ENCODE measurements at places on chromosomes 4 and X.

DNA sequence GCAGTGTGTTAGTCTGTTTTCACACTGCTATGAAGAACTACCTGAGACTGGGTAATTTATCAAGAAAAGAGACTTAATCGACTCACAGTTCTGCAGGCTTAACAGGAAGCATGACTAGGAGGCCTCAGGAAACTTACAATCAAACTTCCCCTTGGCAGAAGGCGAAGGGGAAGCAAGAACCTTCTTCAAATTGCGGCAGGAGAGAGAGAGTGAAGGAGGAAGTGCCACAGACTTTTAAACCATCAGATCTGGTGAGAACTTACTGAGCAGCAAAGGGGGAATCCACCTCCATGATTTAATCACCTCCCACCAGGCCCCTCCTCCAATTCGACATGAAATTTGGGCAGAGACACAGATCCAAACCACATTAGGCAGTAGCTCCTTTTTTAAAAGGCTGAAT is 59.2 kb upstream of the LEF1 start:
- DNase-seq = no peak

- DNase-seq = no peak
These were observed 21.0 kb upstream of the EFNB1 start for GRCh38 chrX:68807818-68808217.

- no peak for DNase-seq
These were observed at the start of gene CCNG2 for GRCh38 chr4:77156912-77157858. Gene CCNG2 (plus strand): TSS chr4:77157207. CDS start chr4:77158533, 1,326 bp downstream.

- DNase-seq = no peak
These were observed 6.5 kb upstream of the RBBP7 start for GRCh38 chrX:16876696-16877095.

DNA sequence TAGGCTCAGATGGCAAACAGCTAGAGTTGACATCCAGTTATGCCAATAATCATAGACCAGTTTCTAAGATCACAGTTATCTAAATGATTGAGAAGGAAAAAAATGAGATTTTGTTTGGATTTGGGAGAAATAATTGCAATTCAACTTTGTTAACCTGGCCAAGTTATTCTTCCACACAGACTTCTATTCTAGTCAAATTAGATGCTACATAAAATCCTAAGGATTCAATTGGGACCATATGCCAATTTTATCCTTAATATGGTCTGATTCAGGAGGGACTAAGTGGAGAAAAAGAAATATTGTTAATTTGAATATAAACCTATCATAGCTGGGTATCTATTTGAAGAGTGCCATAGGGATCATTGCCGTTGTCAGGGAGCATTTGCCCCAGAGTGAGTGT is 178.3 kb upstream of the SLC7A11 start:
- no peak for DNase-seq

DNA sequence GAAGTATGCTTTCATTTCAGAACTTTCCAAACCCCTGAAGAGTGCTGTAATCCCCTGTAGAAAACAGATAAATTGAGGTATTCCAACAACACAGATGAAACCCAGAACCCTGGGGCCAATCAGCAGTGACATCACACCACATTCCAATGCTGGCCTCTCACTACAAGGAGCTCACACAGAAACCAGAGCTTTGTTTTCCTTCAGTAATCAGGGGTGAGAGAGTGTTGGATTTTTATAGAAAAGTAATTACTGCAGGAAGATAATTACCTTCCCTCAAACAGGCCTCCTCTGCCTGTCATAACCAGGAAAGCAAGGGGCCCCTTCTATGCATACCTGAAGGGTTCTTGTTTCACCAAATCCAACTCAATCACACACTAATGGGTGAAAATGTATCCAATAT is 246.2 kb downstream of the SCFD2 start:
- DNase-seq = no peak

DNA sequence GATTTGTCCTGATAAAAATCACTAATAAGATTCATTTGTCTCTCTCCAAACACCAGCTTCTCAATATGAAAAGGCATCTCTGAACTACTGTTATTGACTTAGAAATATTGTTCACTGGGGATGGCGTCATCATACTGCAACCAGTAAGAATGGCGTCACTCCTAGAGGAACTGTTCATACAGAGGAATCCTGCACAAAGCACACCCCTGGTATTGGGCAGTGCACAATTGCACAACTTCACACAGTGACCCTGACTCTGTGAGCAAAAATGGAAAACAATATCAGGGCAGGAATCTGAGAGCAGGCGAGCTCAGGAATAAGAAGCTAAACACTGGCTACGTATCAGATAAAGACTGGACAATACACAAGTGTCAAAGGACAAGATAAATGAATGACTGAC is 66.7 kb upstream of the PNPLA4 start:
- DNase-seq = no peak

- no peak for DNase-seq
These were observed 268.2 kb upstream of the TEX13A start for GRCh38 chrX:105488716-105489115.

DNA sequence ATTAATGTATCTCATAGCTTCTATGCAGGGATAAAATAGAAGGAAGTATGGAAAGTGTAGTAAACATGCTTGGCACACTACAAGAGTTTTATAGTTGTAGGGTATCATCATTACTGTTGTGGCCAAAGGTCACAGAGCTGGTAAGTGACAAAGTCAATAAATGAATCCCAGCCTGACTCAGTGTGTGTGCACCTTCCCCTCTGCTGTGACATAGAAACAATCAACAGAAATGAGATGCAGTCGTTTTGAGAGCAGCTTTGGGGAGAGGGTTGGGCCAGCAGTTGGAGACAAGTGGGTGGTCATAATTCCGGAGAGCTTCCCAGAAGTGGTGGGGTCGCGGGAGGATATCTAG is 82.4 kb upstream of the RBPJ start:
- DNase-seq = no peak

- DNase-seq = peak; percentile 2
These were observed 145.4 kb upstream of the RXFP1 start for GRCh38 chr4:158376106-158376840.

DNA sequence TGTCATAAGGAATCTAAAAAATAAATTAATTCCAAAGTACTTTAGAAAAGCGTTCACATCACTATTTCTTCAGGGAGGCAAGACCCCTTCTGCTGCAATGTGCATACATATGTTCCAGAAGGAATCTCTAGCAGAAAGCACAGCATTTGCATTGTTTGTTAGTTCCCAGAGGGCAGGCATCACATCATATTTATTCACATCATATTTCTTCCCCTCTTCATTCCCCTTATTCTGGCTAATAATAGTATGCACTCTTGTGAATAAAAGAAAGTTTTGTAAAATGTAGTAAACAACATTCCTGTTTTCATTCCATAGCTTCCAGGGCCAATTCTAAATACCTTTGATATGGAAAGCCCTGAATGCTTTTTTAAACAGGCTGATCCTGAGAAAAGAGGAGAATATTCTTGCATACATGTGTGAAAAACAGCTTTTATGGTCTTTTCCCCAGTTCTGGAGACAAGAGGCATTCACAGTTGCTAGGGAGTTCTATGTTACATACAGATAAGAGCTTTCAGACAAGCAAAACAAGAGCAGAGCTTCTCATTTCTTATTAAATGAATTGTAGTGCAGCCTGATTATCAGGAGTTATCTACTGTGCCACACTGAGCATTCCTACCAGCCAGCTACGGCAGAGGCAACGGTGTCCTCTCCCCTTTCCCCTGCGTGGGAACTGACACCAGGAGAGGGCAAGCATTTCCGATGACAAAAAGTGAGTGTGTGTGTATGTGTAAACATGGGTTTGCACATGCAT is 15.2 kb downstream of the GATB start:
- DNase-seq = no peak

DNA sequence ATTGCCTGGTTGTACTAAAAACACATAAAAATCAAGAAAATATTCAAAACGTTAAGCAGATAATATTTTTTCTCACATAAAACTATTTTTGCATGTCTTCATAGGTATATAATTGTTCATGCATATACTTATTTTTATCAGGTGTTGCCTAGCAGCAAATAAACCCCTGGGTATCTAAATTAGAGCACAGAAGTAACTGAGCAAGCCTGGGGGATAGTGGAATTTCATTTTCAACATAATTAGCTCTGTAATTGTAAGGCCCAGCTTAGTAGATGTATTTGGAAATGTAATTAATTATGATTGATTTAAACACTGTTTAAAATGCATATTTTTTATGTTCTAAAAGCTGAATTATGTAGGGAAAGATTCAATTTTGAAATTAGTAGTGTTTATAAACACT is 82.9 kb downstream of the ANKRD50 start:
- no peak for DNase-seq

DNA sequence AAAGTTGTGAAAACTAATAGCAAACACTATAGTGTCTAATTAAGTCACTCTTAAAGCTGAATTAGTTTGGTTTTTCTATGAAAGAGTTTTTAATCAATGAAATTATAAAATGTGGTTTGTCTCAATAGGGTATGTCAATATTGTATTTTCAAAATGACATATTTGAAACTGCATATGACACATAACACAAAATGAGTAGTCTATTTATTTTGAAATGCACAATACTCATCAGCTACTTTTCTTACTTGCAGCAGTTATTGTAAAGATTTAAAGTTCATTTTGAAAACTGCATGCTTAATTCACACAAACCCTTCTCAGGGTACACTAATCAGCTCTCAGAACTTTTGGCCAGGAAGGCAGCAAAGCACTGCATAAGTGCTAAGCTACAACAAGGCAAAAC is 21.2 kb downstream of the CLGN start:
- DNase-seq = no peak

DNA sequence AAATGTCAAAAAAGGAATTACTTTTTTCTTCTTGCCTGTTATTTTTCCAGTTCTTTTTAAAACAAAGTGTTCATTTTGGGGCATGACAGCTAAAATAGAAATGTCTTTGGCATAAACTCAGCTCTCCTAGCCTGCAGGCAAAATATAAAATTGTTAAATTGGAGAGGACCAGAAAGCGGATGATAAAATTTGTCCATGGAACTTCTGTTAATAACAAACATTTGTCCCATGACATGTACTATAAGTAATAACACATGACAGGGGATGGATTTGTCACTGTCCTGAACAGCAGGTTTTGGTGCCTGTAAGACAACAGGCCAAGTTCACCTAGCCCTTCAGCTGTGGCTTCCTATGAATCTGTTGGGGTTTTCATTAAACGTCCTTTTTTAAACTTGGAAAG is 184.0 kb upstream of the TTC29 start:
- DNase-seq = no peak

GRCh38 chrX:16814597-16814996 is 28.3 kb downstream of the TXLNG start:
- DNase-seq = no peak

GRCh38 chr4:173748353-173748752 is 218.3 kb upstream of the HAND2 start:
- DNase-seq = no peak

GRCh38 chr4:108937066-108937465 is 174.2 kb upstream of the ETNPPL start:
- DNase-seq = no peak

DNA sequence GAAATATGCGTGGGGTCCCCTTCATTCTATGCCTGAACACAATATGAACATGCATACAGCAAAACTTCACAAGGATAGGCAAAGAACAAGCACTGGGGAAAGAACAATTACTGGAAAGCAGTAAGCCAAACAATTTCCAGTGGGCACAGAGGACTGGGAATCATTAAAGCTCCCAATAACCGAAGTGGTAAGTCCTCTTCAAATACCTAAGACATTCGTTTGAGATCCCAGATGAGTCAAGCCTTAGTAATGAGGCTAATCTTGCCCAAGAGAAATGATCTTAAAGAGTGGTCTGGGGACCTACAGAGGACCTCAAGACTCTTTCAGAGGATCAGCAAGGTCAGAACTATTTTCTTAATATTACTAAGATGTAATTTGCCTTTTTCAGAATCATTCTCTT is 28.6 kb downstream of the ANAPC10 start:
- DNase-seq = no peak

DNA sequence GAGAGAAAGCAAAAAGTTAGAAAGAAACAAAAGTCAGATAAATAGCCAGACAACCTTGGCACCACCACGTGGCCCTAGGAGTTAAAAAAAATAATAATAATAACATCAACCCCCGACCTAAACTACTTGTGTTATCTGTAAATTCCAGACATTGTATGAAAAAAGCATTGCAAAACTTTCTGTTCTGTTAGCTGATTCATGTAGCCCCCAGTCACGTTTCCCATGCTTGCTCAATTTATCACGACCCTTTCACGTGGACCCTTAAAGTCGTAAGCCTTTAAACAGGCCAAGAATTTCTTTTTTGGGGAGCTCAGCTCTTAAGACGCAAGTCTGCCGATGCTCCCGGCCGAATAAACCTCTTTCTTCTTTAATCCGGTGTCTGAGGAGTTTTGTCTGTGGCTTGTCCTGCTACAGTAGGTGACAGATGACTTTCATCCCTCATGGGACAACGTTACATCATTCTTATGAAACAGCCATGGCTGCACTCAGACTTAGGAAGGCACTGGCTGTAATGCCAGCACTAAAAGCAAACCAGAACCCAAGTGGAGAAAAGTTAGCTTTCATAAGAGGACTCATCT is 520 bp downstream of the ACOX3 start:
- no peak for DNase-seq

- DNase-seq = no peak
These were observed 344.1 kb upstream of the TRAM1L1 start for GRCh38 chr4:117429506-117429905.

- no peak for DNase-seq
These were observed 11.7 kb downstream of the GPM6B start for GRCh38 chrX:13805241-13805640.

GRCh38 chr4:74543983-74544382 is 99.0 kb downstream of the AREG start:
- no peak for DNase-seq

- DNase-seq = no peak
These were observed 417.9 kb upstream of the AGA start for GRCh38 chr4:177860171-177860570.

GRCh38 chr4:2258091-2259035 is 3.5 kb downstream of the MXD4 start:
- DNase-seq = no peak

- DNase-seq = no peak
These were observed 127.4 kb downstream of the HMX1 start for GRCh38 chr4:8744083-8744805.

- DNase-seq = peak; percentile 46
These were observed 82.6 kb downstream of the HADH start for GRCh38 chr4:108072300-108072699.

- no peak for DNase-seq
These were observed 9.2 kb downstream of the NDUFA1 start for GRCh38 chrX:119880552-119881437.

- DNase-seq = no peak
These were observed 2.9 kb downstream of the CFI start for GRCh38 chr4:109798866-109799265.

GRCh38 chr4:52788806-52789205 is 37.6 kb upstream of the ERVMER34-1 start:
- DNase-seq = no peak

DNA sequence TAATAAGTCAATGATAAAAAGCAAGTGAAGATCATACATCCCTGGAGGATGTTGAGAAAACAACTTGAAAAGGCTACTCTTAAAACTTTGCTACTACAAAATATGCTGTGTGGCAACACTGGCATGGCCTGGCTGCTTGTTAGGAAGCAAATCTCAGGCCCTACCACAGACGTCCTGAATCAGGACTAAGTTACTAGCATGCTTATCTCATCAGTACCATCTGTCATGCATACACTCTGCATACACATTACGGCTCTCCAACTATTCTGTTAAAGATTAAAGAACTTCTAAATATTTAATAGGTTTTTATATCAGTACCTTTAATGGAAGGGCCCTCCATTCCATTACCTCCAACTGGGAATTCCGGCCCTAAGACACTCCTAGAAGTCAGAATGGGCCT is 8.2 kb downstream of the PAPSS1 start:
- no peak for DNase-seq
